ENCODE measurements at places on chromosomes 7 and 10.

- DNase-seq, result no peak
Measured at GRCh38 chr7:102917436-102918353, 4.9 kb downstream of the LRRC17 start.

DNA sequence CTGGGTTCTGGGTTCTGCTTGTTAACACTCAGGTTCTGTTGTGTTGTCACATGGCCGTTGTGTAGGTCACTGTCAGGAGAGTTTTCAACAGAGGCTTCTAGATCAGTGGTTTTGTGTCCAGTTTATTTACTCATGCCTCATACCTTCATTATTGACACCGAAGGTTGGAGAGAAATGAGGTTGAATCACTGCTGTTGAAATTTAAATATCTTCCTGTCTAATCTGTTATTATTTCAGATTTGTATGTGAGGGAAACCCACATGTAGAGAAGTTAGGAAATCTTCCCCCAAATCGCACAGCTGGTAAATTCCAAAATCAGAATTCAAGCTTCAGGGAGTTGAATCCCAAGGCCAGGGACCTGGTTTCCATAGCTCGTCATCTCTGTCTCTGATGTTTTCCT lies 28.3 kb upstream of the KLF6 start:
- DNase-seq, result no peak

- DNase-seq, result no peak
Measured at GRCh38 chr10:78957471-78958039, 111.2 kb upstream of the ZMIZ1 start.

GRCh38 chr7:30301751-30302150 lies 17.4 kb downstream of the ZNRF2 start:
- DNase-seq, result no peak

DNA sequence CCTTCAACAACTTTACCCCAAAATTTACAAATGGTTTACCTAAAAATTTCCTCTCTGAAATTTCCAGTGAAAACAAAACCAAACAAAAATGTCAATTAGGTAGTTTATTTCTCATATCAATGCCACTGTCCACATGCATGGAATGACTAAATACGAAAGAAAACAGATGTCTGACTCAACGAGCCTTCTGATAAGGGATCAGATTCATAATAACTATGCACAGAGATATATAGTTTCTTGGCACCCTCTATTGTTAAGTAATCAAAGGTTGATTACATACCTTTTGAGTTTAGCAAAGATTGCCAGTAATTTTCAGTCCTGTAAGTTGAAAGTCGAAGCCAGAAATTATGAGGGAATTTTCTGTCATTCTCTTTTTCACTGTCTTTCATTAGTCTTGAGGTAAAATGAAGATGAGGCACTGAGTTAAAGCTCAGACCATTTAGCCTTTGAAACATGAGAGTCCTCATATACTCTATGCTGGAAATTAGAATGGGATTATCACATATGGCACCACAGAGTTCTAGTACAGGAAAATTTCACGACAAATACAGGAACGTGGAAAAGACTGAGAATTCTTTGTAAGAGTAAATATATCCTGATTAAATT lies 519.1 kb upstream of the ANKRD30A start:
- DNase-seq, result no peak

GRCh38 chr7:93298671-93299070 lies 66.5 kb downstream of the VPS50 start:
- peak; percentile 29 for DNase-seq

- DNase-seq, result no peak
Measured at GRCh38 chr10:78045237-78045636, 11.6 kb downstream of the RPS24 start.

DNA sequence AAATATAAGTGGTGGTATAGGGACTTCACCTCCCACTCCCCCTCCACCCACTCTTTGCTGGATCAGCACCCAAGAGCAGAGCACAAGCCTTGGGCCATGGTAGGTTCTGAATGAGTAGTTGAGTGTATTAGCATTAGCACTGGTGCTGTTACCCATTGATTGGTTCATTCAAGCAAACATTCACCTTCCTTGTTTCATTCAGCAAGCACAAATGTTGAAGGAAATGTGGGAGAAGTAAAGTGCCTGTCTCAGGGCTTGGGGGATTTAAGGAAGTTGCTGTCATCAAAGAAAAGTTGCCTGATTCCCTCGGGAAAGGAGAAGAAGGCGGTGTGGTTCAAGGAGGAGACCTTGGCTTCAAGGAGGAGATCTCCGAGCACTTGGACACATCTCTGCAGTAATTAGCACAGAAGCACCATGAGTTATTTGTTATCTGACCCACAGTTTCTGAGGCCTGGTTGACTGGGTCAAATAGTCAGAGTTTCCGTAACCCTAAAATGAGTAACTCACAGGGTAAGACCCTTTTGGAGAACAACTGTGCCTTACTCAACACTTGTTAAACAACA lies 17.3 kb downstream of the IL2RA start:
- DNase-seq, result no peak

GRCh38 chr7:2253021-2253420 lies 11.0 kb downstream of the NUDT1 start:
- DNase-seq, result no peak

- DNase-seq, result no peak
Measured at GRCh38 chr7:99352247-99352646, 22.3 kb upstream of the ARPC1B start.

- DNase-seq, result no peak
Measured at GRCh38 chr7:44914992-44915607, 29.8 kb upstream of the PURB start.

GRCh38 chr7:31856337-31856736 lies 169.3 kb downstream of the PPP1R17 start:
- DNase-seq, result no peak

DNA sequence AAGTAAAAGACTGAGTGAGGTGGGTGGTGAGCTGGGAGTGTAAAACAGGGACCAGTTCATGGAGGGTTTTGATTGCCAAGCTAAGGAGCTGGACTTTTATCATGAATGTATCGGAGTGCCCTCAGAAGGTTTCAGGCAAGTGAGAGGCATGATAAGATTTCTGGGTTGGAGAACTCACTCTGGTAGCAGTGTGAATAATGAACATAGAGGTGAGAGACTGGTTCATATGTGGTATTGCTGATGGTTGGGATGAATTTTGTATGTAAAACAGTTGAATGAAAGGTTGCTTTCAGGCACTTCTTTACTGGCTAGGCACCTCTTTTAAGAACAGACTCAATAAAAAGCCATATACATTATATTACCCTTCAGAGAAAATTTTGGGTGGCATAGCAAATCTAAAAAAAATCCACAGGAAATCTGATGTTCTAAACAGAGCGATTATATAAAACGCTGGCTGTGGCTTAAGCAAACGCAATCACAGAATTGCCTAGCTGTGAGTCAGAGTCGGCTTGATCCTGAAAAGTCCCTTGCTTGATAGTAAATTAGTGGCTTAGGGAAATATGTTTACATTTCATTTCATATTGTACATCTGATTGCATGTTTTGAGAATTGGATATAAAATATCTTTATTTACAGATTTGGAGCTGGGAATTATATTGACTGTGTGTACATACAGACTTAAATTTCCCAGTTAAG lies 92.9 kb upstream of the HDAC9 start:
- peak; percentile 57 for DNase-seq

DNA sequence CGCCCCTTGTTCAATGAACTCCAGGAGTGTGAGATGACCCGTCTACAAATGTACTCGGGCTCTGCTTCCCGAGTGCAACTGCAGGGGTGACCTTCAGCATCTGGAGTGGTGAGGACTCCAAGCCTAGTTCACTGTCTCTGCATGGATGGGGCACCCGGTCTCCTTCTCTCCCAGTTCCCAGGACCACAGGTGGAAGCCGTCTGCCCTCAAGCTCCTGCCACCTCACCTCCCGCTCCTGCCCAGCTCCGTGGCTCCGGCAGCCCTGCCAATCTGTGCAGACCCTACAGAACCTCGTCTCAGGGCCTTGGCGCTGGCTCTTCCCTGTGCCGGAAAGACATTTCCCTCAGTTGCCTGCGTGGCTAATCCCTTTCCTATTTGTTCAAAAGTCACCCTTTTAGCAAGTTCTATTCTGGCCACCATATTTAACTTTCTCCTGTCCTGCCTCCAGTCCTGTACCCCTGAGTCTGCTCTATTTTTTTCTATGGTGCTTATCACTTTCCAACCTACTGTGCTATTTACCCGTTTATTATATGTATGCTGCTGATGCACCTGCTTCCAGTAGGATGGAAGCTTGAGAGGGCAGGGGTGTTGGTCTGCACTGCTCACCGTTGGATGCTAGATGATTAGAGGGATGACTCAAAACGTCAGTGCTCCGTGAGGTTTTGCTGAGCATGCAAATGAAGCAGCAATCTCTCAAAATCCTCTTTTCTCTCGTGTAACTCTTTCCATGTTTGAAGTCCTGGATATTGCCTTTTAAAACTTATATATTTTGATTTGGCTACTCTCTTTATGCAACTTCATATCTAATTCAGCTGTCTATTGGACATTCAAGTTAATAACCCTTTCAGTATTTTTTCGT lies 641.4 kb downstream of the ACTR3B start:
- DNase-seq, result no peak

DNA sequence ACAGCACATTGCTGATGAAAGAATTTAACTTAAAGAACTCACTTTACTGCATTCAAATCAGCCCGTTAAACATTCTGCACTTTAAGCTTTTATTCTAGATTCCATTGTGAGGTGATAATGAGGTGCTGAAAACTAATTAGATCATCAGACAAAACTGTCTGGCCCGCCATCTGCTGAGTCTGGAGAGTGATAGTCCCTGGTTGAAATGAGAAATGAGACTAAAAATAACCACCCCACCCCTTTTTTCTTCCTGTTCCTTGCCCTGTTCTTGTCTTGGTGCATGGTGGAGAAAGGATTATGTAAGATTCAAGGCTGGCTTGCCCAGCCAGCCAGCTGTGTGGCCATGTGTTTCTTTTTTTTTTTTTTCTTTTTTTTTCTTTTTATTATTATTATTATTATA lies 277.0 kb upstream of the COBL start:
- no peak for DNase-seq

- DNase-seq, result no peak
Measured at GRCh38 chr7:121777672-121778071, 95.3 kb upstream of the PTPRZ1 start.

DNA sequence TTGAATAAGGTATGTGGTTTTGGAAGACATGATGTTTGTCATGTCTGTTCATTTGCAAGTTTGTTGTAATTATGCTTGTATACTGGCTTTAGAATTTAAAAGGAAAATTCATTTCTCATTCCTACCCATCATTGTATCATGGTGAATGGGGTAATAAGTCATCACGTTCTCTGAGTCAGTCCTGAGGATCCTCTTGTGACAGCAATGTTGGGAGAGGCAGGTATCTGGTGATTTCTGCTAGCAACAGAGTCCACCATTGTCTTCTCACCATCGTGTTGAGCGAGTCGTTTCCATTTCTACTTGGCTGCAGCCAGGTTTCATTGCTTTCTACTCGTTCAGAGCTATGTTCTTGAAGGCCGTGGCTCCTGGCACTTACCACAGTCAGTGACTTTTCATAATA lies 16.3 kb downstream of the CUL1 start:
- DNase-seq, result no peak

Data from fibroblast of gingiva (primary cell).